Activated T-helper 1 cell treated with anti-CD3 and anti-CD28 coated beads, Interleukin-2, amount 50 U/mL, for 16 hours (primary cell): ENCODE measurements at places on chromosomes 3 and 15.

GRCh38 chr15:76075046-76075445, 15.3 kb downstream of the TMEM266 start:
- no peak for DNase-seq

DNA sequence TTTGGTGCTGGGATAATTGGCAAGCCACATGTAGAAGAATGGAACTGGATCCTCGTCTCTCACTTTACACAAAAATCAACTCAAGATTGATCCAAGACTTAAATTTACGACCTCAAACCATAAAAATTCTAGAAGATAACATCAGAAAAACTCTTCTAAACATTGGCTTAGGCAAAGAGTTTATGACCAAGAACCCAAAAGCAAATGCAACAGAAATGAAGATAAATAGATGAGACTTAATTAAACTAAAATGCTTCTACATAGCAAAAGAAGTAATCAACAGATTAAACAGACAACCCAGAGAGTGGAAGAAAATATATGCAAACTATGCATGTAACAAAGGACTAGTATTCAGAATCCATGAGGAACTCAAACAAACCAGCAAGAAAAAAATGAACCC, 80.1 kb downstream of the CLDN1 start:
- DNase-seq: no peak

GRCh38 chr15:72276326-72276700, 4.0 kb upstream of the PARP6 start:
- DNase-seq: no peak

GRCh38 chr15:84862214-84862975, 22.1 kb upstream of the SLC28A1 start:
- no peak for DNase-seq

DNA sequence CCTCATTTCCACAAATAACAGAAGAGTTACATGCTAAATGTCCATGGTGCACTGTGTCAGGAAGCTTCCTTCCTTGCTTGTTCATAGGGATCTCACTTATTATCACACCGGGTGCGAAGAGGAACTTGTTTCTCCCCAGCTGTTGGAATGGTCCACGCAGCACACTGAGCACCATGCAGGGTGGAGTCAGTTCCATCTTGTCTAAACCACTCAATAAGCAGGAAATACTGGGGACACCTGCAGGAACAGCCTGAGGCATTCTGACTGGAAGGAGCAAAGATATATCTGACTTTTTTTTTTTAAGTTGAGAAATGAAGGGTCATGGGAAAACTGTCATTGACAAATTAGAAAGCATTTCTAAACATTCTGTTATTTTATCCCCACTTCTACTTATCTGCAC, 70.0 kb upstream of the WDR72 start:
- no peak for DNase-seq

- DNase-seq: no peak
Observed at GRCh38 chr3:64957408-64958198, 269.8 kb upstream of the ADAMTS9 start.

GRCh38 chr3:107328069-107328468, 49.2 kb upstream of the CCDC54 start:
- DNase-seq: no peak

- no peak for DNase-seq
Observed at GRCh38 chr3:143627336-143627735, 220.9 kb downstream of the SLC9A9 start.

GRCh38 chr3:188197388-188197847, 43.5 kb downstream of the LPP start:
- no peak for DNase-seq

DNA sequence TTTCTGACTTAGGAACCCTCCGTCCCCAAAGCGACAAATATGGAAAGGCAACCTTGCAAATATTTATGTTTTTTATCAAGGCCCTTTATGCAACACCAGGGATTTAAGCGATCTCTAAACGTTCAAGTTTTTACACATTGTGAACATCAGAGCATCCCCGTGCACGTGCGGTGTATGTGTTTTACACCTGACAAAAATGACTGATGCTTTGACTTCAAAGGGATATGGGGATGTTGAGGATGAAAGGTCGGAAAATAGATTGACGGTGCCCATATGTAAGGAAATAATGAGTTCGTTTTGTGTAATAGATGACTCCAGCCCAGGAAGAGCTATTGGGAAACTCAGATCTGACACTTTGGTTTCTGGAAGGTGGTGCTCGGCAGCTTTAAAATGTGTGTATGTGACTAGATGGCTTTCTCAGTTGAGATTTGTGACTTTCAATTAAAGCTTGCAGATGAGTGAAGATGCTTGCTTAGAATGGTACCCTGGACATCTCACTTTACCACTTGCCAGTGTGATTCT, 866 bp downstream of the SLC49A4 start:
- DNase-seq: no peak

GRCh38 chr3:143450632-143451031, 331.1 kb downstream of the CHST2 start:
- DNase-seq: no peak

GRCh38 chr3:197730200-197730599, 6.5 kb downstream of the RUBCN start:
- DNase-seq: no peak

GRCh38 chr15:68502398-68502901, 70.5 kb upstream of the ITGA11 start:
- no peak for DNase-seq

- no peak for DNase-seq
Observed at GRCh38 chr3:165744025-165744424, 93.2 kb downstream of the BCHE start.

DNA sequence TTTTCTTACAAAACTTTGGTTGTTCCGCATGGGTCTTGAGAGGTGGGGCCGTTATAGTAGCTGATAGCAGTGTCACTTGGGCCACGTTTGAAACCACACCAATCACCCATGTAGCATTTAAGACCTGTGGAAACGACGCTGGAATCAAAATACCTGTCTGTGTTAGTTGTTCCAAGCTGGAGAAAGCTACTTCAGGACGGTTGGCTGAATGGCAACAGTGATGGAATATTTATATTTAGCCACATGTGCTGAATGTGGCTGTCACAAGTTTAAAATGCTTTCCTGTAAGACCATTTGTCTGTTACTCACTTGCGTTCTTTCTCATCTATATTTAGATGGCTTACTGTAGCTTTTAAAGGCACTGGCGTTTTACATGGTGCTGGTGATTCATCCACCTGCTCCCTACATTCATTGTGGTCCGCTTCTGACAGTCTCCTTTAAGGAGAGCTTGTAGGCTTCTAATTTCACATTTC, 1.4 kb downstream of the DNAJA4 start:
- no peak for DNase-seq
